ENCODE measurements at places on chromosomes 1 and 21. TPM values are rescaled to one million over a fixed set of nuclear protein-coding genes. Genes with fewer than 3 reads are reported as not detected.

- DNase-seq: peak; percentile 69
These were observed 2.7 kb downstream of the KHDC4 start for GRCh38 chr1:155931332-155932038.

Gene LCE3E
- not detected for total RNA-seq

- DNase-seq: no peak
These were observed 4.5 kb downstream of the PADI1 start for GRCh38 chr1:17209430-17209829.

Gene DYNLT4
- not detected for total RNA-seq

DNA sequence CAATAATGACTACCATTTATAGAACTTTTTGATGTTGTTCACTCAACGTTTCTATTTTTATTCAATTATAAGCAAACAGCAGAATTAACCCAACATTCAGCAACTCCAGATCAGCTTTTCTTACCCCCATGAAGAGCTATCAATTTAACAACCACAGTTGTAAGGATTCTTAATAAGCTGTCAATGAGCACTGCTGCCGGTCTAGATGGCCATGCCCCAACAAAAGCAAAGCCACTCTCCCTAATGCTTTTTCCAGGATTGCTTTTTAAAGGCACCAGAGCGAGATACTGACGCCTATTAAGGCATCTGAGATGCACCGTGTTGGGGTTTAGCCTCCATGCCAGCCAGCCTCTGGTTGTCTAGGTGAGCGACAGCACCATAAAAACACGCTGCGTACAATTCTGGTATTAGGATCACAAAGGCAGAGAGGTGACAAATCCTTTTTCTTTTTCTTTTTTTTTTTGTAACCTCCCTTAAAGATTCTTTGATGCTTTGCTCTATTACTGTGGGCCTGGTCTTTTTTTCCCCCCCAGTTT is 39.5 kb downstream of the PTPRC start:
- DNase-seq: no peak

DNA sequence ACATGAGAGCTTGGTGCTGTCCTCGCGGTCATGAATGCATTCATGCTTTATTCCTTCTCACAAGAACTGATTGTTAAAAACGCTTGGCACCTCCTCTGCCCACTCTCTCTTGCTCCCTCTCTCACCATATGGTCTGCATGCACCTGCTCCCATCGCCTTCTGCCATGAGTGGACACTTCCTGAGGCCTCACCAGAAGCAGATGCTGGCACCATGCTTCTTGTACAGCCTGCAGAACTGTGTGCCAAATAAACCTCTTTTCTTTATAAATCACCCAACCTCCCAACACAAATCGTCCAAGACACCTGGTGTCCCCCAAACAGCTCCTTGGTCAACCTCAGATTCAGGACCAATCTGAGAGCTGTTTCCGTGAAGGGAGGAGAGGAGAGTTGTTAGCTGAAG is 43.3 kb upstream of the PCBP3 start:
- no peak for DNase-seq

DNA sequence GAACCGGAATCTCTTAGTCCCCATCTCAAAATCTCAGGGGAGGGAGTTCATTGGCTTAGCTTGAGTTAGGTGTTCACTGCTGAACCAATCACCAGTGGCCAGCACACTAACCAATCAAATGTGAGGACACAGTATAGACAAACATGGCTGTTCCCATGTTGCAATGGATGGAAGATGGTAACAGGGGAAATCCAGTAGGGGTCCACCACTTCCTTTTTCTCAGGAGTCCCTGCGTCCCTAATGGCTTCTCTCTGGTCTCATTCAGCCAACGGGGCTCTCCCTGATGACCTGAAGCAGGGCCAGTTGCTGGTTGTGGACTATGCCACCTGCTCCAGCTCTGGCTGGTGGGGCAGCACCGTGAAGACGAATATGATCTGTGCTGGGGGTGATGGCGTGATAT is 9.7 kb downstream of the CELA2B start:
- no peak for DNase-seq

DNA sequence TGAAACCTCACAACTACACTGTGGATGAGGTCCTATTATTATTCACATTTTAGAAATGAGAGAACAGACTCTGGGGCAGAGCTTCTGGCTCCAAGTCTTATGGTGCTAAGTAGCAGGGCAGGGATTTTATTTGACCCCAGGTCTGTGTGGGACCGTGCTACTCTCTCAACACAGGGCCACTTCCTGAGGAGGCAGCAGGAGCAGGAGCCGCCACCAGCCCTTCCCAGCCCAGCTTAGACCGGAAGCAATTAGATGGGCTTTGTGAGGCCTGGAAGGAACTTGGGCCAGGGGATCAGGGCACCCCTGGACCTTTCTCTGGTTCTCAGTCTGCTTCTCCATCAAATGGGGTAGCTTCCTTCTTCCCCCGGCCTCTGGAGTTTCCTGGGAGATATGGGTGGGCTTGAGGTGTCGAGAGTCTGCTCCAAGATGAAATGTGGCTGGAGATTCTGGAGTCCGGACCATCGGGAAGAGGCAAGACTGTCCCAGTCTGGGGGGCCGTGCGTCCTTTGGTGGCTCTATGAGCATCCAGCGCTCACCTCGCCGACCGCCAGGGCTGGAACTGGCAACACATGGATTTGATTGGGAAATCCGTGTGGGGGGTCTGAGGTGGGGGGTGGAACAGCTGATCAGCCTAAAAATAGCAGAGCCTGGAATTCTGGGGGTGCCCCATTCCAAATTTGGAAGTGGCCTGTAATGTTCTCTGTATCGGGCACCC is 136.8 kb downstream of the FOXD2 start:
- no peak for DNase-seq

DNA sequence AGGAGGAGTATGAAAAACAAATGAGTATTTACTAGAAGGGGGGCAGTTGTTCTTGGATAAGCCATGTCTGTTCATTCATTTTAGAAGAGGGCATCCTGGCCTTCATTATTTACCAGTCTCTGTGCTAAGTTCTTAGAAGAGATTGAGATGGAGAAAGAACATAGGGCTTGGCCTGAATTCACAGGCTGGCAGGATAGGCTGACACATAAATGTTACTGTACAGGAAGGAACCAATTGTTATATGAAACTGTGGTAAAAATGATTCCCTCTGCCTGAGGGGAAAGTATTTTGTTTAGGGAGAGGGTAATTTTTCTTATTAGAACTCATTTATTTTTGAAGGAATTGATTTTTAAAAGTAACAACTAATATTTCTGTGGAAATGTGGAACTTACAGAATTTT is 99.5 kb downstream of the MAN1A2 start:
- DNase-seq: peak; percentile 5

DNA sequence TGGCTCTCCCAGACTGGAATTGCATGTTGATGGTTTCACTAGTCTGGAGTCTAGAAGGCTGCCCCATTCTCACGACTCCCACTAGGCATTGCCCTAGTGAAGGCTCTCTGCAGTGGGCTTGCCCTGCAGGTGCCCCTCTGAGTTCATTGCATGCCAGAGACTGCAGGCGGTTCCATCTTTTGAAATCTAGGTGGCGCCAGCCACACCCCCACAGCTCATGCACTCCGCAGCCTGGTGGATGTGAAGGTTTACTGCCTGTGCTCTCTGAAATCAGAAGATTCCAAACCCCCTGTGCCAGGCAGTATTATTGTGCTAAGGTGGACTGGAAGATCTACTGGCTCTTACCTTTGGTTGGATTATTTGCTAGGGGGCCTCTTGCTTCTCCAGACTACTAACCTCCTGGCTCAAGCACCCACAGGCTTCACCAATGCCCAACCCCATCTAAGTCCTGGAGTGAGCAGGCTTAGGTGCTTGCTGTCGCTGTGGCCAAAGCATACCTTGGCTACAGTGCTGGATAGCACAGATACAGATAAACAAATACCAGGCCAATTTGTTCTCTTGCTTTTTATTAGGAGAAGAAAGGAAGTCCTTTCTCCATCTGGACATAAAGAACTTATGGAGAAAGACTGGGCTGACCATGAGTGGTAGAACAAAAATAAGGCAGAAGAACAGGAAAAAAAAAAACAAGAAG is 83.5 kb upstream of the SIM2 start:
- no peak for DNase-seq

DNA sequence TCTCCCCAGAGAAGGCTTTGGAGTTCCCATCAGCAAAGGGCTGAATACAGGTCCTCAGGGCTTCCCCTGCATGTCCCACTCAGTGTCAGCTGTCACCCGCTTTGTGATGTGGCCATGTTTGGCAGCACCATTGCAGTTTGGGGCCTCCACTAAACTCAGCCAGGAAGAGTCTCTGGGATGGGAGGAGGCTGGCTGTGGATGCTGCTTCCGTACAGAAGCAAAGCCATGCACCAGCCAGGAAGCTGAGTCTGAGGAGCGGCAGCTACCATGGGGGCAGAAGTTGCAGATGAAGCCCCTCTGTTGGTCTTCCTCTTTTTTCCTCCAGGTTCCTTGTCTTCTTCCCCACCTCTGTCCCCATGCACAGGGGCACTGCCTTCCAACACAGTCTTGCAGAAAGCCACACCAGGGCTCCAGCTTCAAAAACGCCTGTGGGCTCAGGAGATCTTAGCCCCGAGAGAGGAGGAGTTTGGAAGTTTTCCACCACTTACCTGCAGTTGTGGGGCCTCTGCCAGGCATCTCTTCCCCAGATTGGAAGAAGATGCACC is 416.8 kb downstream of the NPHP4 start:
- DNase-seq: no peak

Gene PLPPR4
- not detected for total RNA-seq

Gene IVL
- total RNA-seq: 0.33 TPM

DNA sequence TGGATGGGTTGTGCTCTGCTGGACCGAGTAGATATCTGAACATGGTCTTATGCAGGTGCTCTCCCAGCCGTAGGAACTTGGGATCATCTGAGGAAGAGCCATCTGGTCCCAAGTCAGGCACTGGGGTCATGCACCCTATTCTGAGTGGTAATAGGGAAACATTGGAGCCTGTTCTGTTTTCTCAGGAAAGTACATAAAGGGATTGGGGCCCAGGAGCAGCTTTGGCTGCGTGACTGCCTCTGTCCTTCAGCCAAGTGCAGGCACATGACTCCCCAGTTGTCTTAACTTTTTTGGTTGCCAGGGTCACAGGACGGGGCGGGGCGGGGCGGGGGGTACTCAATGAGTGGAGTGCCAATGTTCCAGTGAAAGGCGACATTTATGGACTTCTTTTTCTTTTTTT is 11.5 kb downstream of the PFKFB2 start:
- no peak for DNase-seq

Gene ANGPTL1
- total RNA-seq: not detected

Gene KCNK2
- 5.7 TPM for total RNA-seq

GRCh38 chr1:3656450-3657095 is 4.3 kb downstream of the TP73 start:
- no peak for DNase-seq

DNA sequence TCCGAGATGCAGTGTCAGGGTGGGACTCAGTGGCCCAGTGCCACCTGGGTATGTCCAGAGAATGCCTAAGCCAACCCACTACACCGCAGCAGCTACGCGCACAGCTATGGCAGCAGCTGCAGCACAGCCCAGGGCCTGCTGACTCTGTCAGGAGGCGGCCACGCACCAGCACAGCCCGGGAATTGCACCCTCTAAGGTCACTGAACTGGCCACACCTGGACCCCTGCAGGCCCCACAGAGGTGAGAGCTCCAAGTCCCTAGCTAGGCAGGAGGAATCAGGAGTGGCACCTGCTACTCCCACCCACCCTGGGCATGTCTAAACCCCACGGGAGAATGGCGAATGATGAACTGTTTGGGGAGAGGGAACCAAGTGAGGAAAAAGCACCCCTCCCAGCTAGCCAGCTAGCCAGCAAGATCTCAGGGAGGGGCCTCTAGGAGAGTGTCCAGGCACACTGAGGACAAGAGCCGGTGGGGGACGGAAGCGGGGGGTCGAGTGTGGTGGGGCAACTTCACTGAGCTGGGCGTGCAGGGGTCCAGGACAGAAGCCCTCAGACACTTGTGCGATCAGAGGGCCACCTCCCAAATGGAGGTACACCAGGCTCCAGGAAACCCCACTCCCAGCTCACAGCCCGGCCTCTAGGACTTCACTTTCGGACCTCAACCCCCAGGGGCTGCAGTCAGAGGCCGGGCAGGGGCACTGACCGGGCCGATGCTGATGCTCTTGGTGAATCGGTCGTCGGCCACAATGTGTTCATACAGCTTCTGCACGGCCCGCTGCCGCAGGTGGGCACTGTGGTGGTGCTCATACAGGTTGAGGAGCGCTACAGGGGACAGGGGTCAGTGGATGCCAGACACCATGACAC is 13.9 kb downstream of the LSS start:
- DNase-seq: no peak

Gene ITLN1
- not detected for total RNA-seq

GRCh38 chr1:212397171-212397570 is 17.5 kb downstream of the PACC1 start:
- DNase-seq: no peak

- DNase-seq: no peak
These were observed 120.5 kb upstream of the CD34 start for GRCh38 chr1:208031316-208031931.

- DNase-seq: peak; percentile 76
These were observed 37.3 kb downstream of the CHAF1B start for GRCh38 chr21:36422279-36423098.

- peak; percentile 91 for DNase-seq
These were observed 84.9 kb downstream of the KIF14 start for GRCh38 chr1:200535605-200536004.

DNA sequence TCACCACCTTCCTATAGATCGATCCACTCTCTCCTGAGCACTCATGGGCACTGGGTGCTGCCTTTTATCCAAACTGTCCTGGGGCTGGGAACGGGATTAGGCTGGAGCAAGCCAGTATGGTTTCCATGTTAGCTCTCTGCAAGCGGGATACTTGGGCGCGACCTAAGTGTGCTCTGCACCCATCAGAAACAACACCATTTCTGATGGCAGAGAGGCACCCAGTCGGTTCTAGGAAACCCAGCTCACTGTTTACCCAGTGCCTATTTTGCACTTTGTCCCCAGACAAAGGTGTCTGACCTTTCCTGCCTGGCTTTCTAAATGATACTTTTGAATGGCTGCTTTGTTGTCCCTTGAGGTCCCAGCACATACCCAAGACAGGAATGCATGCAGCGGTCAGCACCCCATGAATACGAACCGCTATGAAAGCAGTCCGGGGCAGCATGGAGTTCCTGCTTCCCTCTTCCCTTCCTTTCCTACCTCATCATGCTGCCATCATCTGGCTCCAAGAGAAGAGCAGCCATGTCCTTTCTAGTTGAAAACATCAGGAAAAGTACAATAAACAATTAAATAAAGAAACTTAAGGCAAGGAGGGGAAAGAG is 83.9 kb downstream of the TRABD2B start:
- no peak for DNase-seq

- DNase-seq: no peak
These were observed 19.5 kb upstream of the SHE start for GRCh38 chr1:154521695-154522094.

GRCh38 chr1:108722292-108722691 is 9.6 kb downstream of the FNDC7 start:
- no peak for DNase-seq

Measured in MCF 10A (cell line).